ENCODE measurements at places on chromosomes 13 and 19. TPM values are rescaled to one million over a fixed set of nuclear protein-coding genes. Genes with fewer than 3 reads are reported as not detected.

Gene SERPINE3
- not detected for total RNA-seq

Gene ACOD1
- not detected for total RNA-seq

Gene SPIB
- total RNA-seq, result 1.2 TPM

DNA sequence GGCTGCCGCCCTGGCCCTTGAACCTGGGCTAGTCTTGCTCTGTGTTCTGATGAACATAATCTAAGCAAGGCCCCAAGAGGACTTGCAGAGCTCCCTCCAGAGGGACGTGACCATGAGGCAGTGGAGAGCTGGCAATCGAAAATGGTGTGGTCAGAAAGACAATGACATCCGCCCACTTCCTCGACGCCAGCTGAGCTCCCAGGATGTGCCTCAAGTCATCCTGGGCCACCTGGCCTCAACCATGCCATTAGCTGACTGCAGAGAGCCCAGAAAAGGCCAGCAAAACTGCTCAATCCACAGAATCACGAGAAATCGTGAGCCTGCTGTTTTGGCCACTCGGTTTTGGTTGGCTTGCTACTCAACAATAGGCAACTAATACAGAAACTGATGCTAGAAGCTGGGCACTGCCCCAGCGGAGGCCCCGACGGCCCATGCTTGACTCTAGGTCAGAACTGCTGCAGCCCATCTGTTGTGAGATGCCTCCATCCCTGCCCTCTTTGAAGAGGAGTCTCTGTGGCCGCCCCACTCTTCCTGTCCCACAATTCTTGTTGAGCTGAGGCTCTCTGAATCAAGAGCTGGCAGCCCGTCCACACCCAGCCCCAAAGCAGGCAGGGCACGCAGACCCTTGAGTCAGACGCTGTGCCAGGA is 53.3 kb downstream of the STK24 start:
- no peak for DNase-seq

DNA sequence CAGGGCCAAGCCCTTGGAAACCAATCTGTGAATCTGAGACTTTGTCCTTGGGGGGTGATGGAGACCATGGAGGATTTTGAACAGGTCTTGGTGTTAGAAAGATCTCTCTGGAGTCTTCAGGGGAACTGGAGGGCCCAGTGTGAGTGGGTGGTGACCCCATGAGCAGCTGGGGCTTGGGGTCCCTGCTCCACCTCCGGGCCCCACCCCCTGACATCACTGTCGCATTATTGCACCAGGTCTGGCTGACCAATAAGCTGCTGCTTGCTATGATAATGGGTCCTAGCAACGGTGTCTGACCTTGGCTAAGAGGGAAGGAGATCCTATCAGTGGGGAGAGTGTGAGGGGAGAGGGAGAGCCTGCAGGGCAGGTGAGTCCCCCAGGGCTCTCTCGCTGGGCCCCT is at the start of gene IRGC:
TSS of gene IRGC (plus strand) at position 301 of the 400 bp plus-strand sequence. CDS start 2,483 bp downstream, outside the sequence.
- no peak for DNase-seq

GRCh38 chr19:617551-618246 is 15.6 kb downstream of the POLRMT start:
- DNase-seq, result no peak

DNA sequence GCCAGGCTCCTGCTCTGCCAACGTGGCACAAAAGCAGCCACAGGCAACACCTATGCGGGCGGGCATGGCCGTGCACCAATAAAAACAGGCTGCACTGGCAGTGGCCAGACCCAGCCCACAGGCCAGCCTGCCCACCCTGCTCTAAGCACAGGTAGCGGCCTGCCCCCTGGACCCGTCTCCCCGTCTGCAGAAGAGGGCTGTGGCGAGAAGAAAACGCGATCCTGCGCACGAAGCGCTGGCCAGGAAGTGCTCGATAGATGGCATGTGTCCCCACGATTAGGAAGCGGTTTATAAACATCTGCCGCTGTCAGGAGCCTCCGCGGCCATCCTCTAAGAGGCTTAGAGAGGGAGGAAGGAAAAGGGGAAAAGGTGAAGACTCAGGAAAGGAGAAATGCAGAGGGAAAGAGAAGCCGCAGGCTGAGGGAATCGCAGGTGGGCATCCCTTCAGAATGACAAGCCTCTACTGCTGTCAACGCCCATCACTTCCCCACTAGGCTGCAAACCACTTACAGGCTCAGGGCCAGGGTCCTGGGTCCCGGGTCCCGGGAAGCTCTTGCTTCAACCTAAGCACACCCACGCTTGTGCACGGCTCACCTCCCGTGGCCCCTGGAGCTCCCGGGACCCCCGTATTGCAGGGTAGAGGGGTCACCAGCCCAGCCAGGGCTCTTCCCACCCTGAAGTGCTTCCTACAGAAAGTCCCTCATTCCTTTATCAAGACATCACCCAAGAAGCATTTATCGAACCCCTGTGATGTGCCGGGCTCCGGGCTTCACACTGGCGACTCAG is 10.5 kb downstream of the MLLT1 start:
- DNase-seq, result no peak

Data from Calu3 (cell line).